ENCODE measurements at places on chromosomes 16 and 17.

DNA sequence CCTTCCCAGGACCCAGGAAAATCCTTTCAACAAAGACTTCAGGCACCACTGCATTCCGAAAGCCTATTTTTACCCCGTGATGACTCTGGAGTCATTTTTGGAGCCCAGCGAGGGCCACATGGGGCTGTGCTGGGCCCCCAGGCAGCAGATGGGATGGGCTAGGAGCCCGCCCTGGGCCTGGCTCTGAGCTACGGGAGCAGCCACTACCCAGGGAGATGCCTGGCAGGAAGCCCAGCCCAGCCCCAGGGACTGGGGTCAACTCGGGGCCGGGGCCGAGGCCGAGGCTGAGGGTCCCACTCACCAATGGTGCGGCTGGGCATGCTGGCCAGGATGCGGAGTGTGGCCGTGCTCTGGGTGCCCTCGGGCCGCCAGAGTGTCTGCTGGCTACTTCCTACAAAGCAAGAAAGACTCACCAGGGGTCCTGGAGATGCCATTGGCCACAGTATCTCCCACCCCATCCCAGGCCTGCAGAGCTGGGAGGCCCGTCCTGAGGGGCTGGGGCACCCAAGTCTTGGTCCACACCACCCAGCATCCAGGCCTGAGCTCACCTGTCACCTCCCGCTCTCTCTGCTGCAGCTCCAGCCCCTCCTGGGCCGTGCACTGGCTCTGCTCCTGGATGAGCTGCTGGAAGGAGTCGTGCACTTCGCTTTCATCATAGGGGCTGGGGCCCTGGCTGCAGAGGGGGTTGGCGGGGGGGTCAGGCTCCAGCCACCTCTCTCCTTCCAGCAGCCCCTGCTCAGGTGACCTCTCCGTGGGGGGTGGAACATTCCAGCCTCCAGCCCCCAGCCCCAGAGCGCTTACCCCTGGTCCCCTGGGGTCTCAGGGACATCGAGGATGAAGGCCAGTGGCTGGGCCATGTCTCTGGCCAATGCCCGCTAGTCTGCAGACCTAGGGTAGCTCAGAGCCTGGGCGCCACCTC, 2.3 kb downstream of the TMC6 start:
- no peak for DNase-seq

GRCh38 chr17:28726627-28727491, 826 bp upstream of the TLCD1 start:
- DNase-seq, result peak; percentile 84

GRCh38 chr17:42918902-42919521, 18.4 kb downstream of the G6PC1 start:
- DNase-seq, result no peak

GRCh38 chr17:82577300-82577699, 57.8 kb downstream of the FOXK2 start:
- DNase-seq, result no peak

DNA sequence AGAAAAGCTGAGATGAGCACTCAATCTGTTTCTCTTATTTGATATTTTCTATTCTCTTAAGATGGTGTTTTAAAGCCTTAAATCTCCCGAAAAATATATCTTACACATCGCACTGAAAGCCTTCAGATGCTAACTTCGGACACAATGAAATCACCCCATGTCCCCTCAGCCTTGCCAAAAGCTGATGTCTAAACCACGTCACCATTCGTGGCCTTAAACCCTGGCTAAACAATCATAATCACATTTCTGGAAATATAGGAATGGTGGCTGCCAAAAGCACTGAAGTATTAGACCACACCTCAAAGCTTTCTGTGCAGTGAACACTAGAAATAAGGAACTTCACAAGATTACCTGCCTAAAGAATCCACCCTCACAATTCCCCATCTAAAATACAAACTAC, 402.7 kb downstream of the SOX9 start:
- no peak for DNase-seq

DNA sequence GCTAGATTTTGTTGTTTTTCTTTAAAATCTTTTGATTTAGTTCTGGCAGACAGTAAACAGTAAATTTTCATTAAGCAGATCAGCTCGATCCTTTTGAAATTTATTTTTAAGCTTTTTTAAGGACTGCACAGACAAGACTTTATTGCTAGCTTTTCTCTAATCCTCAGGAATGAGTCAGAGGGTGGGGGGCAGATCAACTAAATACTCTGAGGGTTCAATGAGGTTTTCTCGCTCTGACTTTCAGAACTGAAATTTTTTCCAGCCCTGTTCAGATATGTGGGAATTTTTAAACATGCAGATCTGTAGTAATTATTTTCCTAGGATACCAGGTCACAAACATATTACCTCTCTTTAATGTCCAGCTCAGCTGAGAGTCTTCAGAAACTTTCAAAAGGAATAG, 977.2 kb downstream of the CDH11 start:
- DNase-seq, result no peak

GRCh38 chr16:82715833-82716232, 89.1 kb downstream of the CDH13 start:
- DNase-seq, result no peak

- DNase-seq, result no peak
Observed at GRCh38 chr16:85139881-85140339, 27.6 kb upstream of the CIBAR2 start.

DNA sequence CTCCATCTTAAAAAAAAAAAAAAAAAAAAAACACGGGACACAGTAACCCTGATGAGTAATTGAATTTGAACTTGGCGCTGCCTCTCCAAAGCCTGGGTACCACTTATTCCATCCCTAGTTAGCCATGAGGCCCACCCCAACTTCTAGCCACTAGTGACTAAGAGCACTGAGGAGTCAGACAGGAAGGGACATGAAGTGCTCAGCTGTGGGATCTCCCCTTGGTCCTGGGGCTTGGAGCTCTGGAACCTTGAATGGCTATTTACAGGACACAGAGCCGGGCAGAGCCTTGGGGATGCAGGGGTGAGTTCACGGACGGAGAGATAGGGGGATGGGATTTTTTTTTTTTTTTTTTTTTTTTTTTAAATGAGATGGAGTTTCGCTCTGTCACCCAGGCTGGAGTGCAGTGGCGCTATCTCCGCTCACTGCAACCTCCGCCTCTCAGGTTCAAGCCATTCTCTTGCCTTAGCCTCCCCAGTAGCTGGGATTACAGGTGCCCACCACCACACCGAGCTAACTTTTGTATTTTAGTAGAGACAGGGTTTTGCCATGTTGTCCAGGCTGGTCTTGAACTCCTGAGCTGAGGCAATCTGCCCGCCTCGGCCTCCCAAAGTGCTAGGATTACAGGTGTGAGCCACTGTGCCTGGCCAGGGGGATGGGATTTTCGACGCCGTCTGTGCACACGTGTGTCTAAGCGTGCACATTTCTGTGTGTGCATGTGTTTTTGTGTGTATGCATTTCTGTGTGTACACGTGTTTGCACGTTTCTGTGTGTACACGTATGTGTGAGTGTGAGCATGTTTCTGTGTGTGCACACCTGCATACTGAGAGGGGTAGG, 20.4 kb upstream of the CIBAR2 start:
- no peak for DNase-seq

DNA sequence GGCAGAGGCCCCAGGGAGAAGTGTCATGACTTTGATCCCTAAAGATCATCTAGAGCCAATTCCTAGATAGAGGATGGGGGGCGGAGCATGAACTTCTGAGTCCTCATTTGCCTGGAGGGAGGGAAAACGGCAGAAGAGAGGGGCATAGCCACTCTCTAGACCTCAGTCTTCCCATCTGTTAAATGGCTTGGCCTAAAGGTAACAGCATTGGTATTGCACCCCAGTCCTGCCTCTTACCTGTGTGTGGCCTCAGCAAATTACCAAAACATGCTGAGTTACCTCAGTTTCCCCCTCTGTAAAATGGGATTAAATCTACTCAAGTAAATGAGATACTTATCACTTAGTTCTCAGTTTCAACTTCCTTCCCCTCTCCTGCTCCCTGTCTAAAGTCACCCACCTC, 47.5 kb downstream of the CNGB1 start:
- DNase-seq, result no peak

DNA sequence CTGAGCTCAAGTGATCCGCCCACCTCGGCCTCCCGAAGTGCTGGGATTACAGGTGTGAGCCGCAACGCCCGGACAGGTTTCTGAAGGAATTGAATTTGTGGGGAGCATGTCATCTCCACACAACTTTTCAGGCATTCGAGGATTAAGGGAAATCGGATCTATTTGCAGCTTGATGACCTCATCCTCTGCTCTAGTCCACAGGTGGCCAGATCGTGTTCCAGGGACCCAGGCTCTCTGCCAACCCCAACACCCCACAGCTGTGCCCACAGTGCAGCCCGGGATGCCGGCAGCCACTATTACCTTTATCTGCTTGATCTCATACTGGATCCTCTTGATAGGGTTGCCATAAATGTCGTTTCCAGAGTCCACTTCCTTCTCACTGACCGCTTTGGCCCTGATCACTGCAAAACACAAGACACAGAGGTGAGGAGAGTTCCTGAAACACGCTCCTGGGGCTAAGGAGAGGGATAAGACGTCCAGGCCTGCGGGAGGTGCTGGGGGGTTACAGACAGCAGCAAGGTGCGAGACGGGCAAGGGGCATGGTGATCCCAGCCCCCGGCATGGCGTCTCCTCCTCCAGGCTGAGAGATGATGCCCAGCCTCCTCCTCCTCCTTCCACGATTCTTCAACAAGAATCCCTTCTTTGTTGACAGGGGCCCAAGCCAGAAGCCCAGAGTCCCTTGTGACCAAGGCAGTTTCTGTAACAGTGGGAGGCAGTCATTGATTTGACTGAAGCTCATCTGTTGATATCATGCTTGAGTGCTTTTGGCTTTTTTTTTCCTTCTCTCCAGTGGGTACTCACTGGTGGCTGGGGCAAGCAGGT, 29.3 kb downstream of the CEP295NL start:
- peak; percentile 41 for DNase-seq

DNA sequence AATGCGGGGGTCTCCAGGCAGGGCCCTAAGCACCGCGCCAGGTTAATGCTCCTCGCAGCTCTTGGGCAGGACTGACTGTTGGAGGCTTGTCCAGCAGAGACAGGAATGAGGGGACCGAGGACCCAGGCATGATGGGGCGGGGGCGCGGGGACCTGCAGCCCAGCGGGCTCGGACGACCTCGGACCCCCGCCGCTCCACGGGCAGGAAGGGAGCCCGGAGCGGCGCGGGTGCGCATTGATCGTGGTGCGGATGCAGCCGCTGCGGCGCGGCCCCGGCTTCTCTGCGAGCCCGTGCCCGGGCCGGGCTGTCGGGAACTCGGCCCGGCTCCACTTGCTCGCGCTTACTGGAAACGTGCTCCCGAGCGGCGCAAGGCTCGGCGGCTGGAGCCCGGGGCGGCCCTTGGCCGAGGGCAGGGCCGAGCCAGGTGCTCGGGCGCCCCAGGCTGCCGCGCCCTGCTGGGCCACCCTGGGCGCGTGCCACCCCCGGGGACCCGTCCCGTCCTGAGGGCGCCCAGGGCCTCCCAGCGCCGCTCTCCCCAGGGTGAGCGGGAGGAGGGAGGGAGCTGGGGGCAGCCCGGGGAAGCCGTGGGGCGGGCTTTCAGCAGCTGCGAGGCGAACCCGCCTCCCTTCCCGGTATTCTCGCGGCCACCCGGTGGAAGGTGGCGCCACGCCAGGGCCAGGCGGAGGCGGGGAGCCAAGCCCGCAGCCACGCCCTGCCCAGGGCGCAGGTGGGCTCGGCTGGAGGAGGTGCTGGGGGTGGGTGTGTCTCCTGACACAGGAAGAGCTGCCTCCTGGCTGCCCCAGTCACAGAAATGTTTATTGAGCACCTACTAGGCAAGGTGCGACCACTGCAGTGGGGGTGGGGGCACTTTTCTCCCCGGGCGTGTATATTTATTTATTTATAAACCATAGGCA, 45.9 kb downstream of the SOCS3 start:
- DNase-seq, result no peak

DNA sequence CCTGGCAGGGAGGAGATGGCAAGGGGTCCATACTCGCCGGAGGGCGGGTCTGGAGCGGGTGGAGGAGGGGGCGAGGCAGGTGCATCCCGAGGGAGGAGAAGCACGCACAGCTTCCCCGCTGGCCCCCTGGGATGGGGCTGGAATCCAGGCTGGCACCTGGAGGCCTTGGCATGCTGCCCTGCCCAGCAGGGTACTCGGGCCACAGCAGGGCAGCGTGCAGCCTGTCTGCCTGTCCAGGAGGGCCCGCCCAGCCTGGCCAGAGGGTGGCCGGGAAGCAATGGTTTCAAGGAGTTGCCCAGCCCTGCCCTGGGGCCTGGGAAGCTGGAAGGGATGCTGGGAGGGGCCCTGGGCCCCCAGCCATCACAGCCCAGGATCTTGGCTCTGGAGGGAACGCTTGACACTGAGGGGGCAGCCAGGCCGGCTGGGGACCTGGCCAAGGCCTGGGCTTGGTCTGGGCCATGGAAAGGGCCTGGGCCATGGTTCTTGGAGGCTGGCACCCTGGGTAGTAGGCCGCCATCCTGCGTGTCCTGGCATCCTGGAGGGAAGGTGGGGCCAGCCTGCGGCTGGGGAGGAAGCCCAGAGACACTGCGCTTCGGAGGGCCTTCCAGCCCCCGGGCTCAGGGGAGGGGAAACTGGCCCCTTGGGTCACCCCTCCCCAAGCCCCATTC, 1.1 kb downstream of the GLIS2 start:
- no peak for DNase-seq

- DNase-seq, result no peak
Observed at GRCh38 chr16:61146429-61146828, 889.8 kb downstream of the CDH8 start.

- no peak for DNase-seq
Observed at GRCh38 chr17:70336411-70336810, 167.1 kb downstream of the KCNJ2 start.

DNA sequence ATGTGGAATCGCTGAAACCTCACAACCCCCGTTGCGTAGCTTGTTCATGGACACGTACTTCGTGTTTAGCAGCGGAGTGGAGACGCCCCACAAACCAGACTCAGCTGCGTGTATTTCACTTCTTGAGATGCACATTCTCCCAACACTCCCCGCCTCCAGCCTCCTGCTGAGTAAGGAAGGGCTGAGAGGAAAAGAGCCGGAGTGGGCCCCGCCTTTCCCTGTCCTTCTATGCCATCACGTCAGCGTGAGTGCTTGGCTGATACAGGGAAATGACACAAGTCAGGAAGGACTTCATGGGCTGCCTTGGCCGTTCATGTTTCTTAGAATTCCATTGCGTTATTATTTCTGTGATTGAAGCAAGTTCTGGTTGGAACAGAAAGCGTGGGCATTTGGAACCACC, 68.6 kb upstream of the CBX4 start:
- DNase-seq, result no peak

- DNase-seq, result no peak
Observed at GRCh38 chr17:44318077-44318892, 6.3 kb downstream of the SLC25A39 start.

GRCh38 chr16:5442054-5442453, 344.5 kb upstream of the EEF2KMT start:
- DNase-seq, result no peak

- no peak for DNase-seq
Observed at GRCh38 chr16:30941600-30942425, 7.1 kb upstream of the ORAI3 start.

- DNase-seq, result no peak
Observed at GRCh38 chr17:71455219-71455618, 665.6 kb upstream of the SOX9 start.

GRCh38 chr17:49191917-49192741, 18.2 kb downstream of the GNGT2 start:
- peak; percentile 45 for DNase-seq
